ENCODE measurements at places on chromosomes 11 and 22.

- no peak for DNase-seq
Observed at GRCh38 chr11:69617682-69618081, 23.3 kb upstream of the CCND1 start.

GRCh38 chr11:2706321-2706720 lies 6.5 kb upstream of the KCNQ1OT1 start:
- DNase-seq: no peak

DNA sequence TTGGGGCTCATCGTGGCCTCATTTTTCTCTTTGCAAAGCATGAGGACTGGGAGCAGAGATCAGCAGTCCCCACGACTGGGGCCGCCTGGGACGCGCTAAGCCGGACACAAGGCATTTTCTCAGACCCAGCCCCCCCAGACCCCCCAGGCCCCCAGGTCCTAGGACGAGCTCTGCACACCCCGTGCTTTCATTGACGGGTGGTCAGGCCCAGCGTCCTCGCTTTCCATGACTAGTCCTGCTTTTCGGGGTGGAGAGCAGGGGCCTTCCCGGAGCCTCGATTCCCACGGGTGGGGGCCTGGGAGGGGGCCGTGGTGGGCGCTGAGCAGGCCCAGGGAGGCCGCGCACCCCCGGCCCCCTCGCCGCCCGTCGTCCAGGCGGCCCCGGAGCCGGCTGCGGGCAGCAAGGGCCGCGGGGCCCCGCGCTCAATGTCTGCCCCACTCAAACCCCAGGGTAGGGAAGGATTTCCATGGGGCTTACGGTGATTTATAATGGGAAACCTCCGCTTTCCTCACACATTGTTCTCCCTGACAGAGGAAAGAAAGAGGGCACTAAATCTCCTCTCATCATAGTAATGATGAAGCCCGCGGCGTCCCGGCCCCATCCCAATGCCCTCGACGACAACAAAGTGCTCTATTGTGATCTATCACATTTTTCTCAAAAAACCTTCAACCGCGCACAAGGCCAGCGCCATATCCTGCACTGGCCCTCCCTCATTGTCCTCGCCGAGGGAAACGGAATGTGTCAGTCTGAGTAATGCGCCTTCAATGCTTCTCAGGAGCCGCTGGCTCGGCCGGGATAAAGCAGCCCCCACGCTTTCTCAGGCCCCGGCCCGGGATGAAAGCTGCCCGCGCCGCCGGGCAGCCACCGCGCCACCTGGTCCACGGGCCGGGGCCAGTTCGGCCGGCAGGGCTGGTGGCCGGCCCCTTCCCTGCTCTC lies 10.4 kb upstream of the LINC01488 start:
- no peak for DNase-seq

DNA sequence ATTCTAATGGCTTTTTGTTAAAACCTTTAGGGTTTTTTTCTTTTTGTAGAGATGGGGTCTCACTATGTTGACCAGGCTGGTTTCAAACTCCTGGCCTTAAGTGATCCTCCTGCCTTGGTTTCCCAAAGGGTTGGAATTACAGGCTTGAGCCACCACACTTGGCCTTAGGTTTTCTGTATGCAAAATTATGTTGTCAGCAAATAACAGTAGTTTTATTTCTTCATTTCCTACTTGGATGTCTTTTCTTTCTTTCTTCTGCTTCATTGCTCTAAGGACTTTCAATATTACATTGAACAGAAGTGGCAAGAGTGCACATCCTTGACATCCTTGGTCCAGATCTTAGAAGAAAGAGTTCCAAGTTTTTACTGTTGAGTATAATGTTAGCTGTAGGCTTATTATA lies 52.8 kb downstream of the CCDC81 start:
- DNase-seq: no peak

DNA sequence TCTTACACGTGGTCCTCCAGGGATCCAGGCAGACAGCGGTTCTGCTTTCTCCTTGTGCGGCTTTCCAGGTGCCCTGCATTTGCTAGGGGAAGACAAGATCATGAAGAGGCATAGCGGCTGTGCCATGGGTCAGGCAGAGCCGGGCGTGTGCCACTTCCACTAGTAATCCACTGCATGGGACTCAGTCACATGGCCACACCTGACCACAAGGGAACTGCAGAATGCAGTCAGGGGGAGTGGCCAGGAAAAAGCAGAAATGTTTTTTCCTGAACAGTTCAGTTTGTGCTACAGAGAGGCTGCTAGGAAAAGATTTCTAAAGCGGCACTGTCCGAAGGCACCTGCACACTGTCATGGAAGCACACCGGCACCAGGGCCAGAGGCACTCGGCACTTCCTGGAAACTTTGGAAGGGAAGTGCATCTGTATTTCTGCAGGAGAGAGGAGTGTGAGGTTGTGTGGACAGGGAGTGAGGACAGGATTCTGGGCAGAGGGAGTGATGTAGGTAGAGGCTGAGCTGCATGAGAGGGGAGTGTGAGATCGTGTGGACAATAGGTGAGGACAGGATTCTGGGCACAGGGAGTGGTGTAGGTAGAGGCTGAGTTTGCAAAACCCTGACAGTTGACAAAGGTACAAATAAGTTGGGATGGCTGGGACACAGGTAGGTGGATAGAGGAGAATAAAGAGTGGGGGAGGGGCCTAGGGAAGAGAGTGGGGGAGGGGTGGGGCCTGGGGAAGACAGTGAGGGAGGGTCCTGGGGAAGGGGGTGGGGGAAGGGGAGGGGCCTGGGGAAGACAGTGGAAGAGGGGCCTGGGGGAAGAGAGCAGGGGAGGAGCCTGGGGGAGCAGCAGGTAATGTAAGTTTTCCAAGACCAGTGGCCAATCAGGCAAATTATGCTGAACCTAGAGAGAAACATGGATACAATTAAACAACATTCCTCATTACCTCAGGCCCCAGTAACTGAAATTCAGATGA lies 1436.3 kb downstream of the TBC1D22A start:
- no peak for DNase-seq

GRCh38 chr11:34216706-34217105 lies 111.3 kb downstream of the NAT10 start:
- DNase-seq: peak; percentile 19

GRCh38 chr11:18706330-18707243 lies 8.0 kb downstream of the TMEM86A start:
- DNase-seq: peak; percentile 70

DNA sequence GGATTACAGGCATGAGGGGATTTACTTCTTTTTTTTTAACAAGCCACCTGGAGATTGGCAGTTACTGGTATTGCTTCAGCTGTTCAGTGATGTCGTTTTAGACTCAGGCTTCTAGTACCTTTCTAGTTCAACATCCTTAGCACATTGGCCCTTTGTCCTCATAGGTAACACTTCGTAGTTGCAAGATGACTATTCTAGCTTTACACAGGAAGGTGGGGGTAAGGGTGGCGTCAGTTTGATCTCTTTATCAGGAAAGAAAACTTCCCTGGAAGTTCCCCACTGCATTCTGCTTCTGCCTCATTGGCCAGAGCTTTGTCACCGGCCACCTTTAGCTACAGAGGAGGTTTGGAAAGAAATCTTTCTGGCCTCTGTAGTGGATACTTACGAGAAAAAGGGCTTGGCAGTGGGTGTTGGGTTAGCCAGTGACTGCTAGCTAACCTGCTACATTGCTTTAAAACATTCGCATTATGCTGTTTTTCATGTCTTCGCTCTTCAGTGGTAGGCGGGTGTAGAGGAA lies 40.7 kb downstream of the SFI1 start:
- no peak for DNase-seq

GRCh38 chr22:40920526-40920925 lies 30.7 kb upstream of the RBX1 start:
- no peak for DNase-seq

DNA sequence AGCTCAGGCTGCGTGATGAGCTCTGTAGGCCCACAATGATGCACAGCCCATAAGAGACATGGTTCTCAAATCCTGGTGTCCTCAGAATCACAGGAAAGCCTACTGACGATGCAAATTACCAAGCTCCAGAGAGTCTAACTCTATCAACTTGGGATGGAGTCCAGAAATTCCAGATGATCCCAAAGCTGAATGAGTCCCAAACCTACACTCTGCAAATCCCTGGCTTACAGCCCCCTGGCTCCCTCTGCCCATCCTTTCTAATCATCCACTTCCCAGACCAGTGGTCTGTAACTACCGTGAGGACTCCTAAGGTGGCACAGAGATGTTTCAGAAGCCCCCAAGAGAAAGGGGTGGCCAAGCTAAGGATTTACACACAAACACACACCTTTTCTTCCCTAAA lies 13.5 kb downstream of the ARFGAP2 start:
- no peak for DNase-seq

DNA sequence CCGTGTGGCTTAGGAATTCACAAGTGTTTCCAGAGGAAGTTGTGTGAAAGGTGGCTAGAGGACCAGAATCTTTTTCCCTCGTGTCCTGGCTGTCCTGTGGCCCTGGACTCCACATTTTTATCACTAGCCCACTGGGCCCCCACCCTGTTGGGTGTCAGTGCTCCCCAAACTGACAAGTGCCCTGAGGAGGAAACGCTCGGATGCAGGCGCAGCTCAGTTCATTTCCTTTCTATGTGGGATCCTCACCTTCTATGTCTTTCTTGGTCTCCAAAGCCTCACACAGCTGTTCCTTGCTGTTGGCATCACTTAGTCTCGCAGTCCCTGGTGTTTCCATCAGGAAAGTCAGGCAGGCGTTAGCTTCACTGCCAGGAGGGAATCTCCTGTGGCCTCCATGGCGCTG lies 68.0 kb upstream of the KCNQ1OT1 start:
- no peak for DNase-seq

GRCh38 chr22:45205276-45205925 lies 35.3 kb downstream of the KIAA0930 start:
- DNase-seq: no peak

DNA sequence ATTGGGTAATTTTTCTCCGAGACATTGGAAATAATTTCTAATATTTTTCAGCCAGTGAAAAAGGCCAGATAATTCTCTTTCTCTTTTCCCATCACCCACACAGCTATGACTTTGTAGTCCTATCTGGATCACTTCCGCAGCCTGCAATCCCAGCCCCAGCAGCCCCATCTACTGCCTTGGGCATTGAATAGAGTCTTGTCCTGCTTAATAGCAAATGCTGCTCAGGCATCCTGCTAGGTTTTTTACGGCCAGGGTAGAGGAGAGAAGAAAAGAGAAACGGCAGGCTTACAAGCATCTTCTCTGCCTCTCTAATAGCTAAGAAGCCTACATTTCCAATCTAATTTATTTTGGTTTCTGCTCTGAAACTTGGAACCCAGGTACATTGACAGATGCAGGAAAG lies 154.3 kb upstream of the B3GAT1 start:
- DNase-seq: no peak
